ENCODE measurements at places on chromosomes 7 and 10. TPM values are rescaled to one million over a fixed set of nuclear protein-coding genes. Genes with fewer than 3 reads are reported as not detected.

DNA sequence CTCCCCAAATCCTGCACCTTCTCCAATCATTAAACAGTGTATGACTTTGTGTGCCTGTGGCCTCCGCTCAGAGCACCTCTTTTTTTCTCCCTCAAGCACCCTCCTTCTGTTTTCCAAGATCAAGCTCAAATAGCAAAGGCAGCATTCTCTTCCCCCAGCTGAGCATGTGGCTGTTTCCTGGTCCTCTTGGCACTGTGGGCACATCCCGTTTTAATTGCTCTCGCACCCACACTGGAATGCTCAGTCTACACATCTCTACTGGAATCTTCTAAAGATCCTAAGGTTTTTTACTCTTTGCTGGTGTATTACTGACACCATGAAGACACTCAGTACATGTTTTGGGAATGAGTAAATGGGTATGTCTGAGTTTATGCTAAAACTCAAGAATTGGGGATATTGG lies 107.4 kb downstream of the WDFY4 start:
- DNase-seq: no peak

Gene CPN1
- total RNA-seq: not detected

Gene SORCS1
- not detected for total RNA-seq

Gene LIPM
- not detected for total RNA-seq

- no peak for DNase-seq
Observed at GRCh38 chr7:128304212-128304611, 39.5 kb downstream of the RBM28 start.

DNA sequence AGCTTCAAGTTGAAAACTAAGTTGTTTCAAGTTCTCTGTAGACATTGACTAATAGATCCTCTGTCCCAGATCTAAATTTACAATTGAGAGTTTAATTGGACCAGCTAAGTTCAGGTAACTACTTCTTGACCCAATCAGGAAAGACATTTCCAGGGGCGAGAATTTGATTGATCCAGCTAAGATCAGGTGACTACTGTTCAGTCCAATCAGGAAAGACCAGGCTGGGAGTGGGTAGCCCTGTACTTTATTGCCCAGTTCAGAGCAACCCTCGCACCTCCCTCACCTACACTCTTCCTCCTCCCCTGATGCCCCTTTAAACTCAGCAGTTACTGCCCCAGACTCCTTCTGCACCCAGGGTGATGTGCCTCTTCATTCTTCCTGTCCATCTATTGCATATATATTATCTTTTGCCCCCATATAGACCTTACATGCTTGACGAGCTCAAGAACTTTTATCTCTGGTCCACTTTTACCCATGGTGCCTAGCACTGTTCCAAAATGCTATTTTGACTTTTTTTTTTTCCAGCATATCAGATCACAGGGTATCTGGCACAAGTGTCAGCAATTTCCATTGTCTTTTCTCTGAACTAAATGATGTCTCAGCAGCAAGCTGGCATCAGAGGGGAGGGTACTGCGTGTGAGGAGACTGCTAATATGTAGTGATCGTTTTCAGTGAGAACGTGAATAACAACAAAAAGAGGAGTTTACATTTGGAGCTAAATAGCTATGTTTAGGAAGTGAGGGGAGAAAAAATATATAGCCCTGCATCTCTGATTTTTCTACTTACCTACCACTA lies 169.4 kb downstream of the KIAA1217 start:
- DNase-seq: no peak

GRCh38 chr10:25048450-25048849 lies 32.0 kb downstream of the THNSL1 start:
- DNase-seq: no peak

DNA sequence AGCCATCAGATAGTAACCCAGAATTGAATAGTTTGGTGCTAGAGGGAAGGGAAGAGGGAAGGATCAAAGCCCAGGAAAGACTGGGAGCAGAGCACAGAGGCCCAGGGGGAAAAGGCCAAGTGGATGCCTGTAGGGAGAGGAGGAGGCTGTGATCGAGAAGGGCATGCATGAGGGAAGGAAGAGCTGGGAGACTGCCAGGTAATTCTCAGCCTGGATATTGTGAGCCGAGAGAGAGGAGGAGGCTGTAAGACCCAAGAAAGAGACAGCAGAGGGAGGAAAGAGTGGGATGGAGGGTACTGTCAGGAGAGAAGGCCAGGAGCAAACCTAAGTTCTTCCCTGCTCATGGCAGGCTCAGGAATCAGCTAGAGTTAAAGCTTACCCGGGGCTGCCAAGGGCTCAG lies 178.2 kb downstream of the CCDC3 start:
- DNase-seq: no peak

Gene DKK1
- not detected for total RNA-seq

Gene ENKUR
- 3.0 TPM for total RNA-seq

DNA sequence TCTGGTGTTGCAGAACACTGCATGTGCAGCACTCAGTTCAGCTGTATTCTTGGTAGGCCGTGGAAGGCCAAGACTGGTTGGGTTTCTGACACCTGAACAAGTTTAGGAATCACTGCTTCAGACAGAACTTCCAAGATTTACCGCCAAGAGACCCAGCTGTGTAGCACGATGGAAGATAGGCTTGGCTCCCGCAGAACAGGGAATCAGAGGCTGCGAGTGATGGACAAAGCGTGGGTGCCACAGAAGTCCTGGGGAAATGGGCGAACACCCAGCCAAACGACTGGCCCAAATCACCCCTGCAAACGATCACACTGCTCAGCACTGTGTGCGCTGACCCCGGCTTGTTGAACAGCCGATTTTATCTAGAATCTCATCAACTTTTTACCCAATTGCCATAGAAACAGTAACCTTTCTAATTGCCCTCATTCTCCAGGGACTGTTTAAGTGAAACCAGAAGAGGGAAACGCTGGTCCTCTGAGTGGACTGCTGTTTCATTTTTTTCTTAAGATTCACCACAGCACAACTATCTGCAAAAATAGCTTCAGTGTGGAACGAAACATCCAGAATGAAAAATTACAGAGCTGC lies 17.9 kb downstream of the ZFAND2A start:
- no peak for DNase-seq

- no peak for DNase-seq
Observed at GRCh38 chr7:14582010-14582409, 320.5 kb downstream of the DGKB start.

DNA sequence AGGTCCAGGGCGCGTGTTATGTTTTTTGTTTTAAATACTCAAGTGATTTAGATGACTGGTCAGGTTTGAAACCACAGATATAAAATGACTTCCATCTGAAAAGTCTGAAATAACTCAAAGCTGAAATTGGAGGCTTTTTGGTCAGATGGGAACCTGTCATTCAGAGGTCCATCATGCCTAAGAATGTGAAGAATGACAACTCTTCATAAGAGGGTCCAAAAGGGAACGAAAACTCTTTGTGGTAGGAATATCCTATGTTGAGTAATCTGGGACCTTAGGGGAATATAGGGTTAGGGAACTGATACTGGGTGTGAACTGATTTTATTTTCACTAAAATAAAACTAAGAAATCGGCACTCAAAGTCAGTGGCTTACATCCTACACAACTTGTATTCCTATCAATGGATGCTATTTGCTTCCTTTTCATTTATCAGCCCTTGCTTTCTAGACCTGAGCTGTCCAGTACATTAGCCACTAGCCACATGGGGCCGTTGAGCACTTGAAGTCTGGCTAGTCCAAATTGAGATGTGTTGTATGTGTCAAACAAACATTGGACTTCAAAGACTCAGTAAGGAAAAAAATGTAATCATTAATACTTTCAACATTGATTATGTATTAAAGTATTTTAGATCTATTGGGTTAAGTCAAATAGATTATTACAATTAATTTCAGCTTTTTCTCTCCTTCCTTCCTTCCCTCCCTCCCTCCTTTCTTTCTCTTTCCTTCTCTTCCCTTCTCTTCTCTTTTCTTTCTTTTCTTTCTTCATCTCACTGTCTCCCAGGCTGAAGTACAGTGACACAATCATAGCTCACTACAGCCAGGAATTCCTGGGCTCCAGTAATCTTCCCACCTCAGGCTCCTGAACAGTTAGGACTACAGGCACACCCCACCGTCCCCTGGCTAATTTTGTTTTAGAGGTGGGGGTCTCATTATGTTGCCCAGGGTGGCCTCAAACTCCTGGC lies 56.5 kb upstream of the KDM7A start:
- no peak for DNase-seq

- DNase-seq: no peak
Observed at GRCh38 chr10:10727812-10728211, 289.9 kb upstream of the CELF2 start.

Gene COL28A1
- total RNA-seq: 0.45 TPM

DNA sequence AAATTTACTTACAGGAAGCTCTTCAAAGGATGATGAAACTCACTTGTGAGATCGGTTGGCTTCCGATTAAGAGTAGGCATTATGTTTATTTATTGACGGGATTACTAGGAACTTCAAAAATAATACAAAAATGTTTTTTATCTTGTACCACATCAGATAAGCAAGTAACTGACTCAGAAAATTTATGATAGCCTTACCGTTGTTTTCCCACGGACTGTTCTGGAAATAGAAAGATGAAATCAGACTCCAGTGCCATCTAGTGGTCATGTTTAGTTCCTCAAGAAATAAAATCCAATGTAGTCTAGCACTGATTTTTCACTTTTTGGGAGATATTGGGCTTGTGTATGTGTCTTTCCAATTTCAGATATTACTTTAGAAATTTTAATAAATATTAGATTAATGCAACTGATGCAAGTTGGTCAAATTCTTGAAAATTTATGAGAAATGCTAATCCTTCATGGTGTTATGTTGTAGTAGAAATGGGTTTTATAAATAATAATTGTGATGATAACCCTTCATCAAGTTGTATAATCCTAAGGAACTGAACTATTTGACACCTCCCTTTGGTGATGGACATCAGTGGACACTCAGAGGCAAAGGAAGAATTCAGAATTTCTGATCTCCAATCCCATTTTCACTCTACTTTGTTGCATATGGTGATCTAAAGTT lies 168.8 kb downstream of the TMEM26 start:
- DNase-seq: no peak

Data from natural killer cell (primary cell).